Progenitor cell of endocrine pancreas (in vitro differentiated cells): ENCODE measurements at places on chromosomes 1 and 21. TPM values are rescaled to one million over a fixed set of nuclear protein-coding genes. Genes with fewer than 3 reads are reported as not detected.

HORMAD1 gene
- not detected in 2 replicates for total RNA-seq

GRCh38 chr1:18893120-18893519 is 9.2 kb downstream of the ALDH4A1 start:
- no peak for DNase-seq

DNA sequence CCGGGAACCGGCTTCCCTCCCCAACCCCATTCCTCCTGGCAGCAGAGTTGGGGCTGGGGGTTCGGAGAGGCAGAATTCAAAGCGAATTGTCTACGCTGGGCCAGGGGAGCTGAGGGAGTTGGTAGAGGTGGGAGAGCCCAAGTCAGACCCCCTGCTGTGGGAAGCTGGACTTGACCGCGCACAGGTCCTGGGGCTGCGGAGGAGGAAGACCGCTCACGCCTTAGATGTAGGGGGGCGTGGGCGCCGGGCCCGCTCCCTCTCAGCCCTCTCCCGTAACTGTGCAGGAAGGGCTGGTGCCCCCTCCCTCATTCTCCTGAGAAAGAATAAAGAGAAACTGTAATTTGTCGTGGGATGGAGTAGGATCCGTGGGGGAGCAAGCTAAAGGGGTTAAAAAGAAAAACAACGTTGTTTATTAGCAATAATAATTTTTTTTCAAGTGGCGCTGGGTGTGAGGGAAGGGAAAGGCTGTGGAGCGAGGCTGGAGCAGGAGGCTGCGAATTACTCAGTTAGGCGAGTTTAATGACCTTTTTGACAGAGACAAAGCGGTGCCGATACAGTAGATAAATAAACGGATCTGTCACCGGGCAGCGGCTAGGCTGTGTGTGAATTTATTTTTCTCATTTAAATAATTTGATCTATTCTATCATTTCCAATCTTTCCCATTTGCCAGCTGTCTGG is 838 bp upstream of the GRIK3 start:
- DNase-seq, result no peak

PRR9 gene
- not detected in 2 replicates for total RNA-seq

KIF17 gene
- 0.64 and 1.1 TPM in 2 replicates for total RNA-seq

OR2L3 gene
- total RNA-seq, result not detected in 2 replicates

DNA sequence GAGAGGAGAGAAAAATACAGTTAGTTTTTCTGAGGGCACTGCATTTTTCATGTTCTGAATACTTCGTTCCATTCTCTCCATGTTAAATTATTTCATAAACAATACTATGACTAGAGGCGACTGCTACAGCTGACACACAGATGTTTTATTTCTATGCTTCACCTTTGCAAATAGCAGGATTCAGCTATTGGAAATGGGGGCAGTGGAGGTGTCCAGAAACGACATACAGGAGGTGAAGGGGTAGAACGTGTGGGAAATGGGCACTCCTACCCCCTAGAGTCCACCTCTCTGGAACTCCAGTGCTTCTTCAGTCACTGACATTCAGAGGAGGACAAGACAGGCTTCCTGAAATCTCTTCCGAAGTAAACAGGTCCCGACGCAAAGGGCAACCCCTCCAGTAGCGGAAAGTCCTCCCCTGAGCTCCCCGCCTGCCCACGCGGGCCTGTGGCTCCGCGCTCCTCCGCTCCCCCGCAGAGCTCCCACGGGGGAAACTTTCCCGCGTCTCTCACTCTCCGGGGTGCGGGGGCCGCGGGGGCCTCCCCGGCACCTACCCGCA is 480 bp downstream of the DPYD start:
- no peak for DNase-seq

- DNase-seq, result no peak
Observed at GRCh38 chr1:193539731-193540459, 353.5 kb upstream of the B3GALT2 start.

GNG4 gene
- 19.6 and 26.7 TPM in 2 replicates for total RNA-seq

GRCh38 chr1:222239130-222239529 is 308.8 kb downstream of the HHIPL2 start:
- no peak for DNase-seq

DNA sequence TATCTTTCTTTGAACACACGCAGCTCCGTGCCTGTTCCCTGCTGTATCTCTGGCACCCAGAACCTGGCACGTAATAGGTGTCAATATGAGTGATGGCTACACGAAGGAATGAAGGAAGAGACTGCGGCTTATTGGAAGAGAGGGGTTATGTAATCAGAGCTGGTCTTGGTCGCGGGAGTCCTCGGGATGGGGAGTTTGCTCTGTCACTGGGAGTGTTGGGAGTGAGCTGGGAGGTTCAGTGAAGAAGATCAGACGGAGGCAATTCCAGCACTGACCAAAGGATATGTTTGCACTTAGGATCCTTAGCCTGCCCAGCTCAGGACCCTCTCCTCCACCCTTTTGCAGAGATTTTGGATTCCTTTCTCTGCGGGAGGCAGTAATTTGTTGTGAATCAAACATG is 709.1 kb downstream of the PTPRU start:
- no peak for DNase-seq

EFNA3 gene
- 9.0 and 10.5 TPM in 2 replicates for total RNA-seq

DNA sequence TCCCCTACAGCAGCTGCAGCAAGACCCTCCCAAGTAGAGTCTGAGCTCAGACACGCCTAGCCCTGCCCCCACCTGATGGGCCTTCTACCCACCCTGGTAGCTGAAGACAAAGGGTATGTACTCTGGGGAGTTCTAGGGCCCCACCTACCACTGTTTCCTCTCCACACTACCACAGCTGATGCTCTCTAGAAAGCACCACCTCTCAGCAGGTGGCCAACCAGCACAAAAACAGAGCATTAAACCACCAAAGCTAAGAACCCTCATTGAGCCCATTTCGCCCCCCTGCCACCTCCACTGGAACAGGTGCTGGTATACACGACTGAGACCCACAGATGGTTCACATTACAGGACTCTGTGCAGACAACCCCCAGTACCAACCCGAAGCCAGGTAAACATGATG is 258.9 kb downstream of the SETD4 start:
- DNase-seq, result no peak

- DNase-seq, result no peak
Observed at GRCh38 chr1:243264717-243265116, 8.9 kb downstream of the SDCCAG8 start.

DNA sequence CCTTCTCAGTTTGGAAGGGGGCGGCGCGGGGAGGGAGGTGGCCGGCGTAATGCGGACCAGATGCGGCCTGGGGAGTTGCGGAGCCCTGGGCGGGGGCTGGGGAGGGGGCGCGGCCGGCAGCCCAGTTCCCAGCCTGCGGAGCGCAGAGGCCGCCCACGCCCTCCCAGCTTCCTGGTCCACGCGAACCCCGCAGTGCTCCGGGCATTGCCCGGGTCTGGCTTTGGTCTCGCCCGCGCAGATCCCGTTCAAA is 695 bp downstream of the DMBX1 start:
- no peak for DNase-seq
